ENCODE measurements at places on chromosomes 1 and 21.
A peak's percentile ranks its signal among the peaks of the same experiment; 100 is the strongest.

GRCh38 chr1:156021093-156021428, 310 bp upstream of the SSR2 start:
- no peak for DNase-seq

- no peak for DNase-seq
Measured at GRCh38 chr1:121471523-121471922, 286.7 kb downstream of the SRGAP2C start.

- DNase-seq: no peak
Measured at GRCh38 chr1:87478231-87478630, 149.6 kb downstream of the LMO4 start.

- peak; percentile 65 for DNase-seq
Measured at GRCh38 chr1:117664314-117664713, 58.5 kb downstream of the TENT5C start.

DNA sequence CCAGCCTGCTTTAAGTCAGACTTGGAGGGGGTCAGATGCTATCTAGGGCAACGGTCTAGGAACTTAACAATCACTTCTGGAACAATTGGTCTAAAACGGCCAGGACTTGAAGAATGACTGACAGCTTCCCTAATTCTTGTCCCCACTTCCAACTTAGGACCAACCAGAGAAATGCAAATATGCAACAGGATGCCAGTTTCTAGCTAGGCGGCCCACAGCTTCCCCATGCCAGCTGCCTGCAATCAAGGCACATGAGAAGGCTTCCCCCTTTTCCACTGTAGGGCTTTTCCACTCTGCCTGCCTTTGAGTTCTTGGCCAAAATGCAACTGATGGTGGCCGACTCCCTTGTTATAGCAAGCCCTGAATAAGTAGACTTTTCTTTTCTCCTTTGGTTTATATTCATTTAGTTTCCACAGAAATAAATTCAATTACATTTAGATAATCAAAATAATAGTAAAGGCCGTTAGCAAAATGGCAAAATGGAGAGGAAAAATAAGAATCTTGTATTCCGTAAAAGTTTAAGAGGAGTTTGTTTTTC, 80.9 kb downstream of the BACH1 start:
- DNase-seq: no peak

DNA sequence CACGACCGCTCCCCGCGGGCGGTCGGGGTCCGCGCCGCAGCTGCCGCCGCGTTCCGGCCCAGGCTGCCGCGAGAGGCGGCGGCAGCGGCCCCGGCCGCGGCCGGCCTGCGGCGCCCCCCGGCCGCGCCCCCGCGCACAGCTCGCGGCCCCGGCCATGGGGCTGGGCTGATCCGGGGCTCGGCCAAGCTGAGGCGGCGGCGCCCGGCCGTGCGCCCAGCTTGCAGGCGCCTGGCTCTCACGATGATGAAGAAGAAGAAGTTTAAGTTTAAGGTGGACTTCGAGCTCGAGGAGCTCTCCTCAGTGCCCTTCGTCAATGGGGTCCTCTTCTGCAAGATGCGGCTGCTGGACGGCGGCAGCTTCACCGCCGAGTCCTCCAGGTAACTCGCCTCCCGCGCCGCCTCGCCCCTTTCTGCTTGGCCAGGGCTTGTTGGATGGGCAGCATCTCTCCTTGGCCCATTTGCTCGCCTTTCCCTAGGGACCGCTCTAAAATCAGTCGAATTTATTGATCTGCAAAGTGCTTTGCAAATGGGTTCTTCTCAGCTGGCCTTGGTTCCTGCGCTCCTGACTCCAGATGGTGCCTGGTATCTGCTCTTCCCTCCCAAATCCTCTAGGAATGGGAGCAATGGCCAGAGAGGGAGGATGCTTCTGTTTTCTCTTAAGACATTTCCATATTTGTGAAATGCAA, 431 bp downstream of the EEIG2 start:
- peak; percentile 16 for DNase-seq

GRCh38 chr1:28971980-28972771, 57.8 kb downstream of the EPB41 start:
- peak; percentile 28 for DNase-seq

- DNase-seq: peak; percentile 41
Measured at GRCh38 chr1:197144570-197145325, 1.7 kb downstream of the ASPM start.

- DNase-seq: no peak
Measured at GRCh38 chr1:240174734-240175133, 83.1 kb downstream of the FMN2 start.

DNA sequence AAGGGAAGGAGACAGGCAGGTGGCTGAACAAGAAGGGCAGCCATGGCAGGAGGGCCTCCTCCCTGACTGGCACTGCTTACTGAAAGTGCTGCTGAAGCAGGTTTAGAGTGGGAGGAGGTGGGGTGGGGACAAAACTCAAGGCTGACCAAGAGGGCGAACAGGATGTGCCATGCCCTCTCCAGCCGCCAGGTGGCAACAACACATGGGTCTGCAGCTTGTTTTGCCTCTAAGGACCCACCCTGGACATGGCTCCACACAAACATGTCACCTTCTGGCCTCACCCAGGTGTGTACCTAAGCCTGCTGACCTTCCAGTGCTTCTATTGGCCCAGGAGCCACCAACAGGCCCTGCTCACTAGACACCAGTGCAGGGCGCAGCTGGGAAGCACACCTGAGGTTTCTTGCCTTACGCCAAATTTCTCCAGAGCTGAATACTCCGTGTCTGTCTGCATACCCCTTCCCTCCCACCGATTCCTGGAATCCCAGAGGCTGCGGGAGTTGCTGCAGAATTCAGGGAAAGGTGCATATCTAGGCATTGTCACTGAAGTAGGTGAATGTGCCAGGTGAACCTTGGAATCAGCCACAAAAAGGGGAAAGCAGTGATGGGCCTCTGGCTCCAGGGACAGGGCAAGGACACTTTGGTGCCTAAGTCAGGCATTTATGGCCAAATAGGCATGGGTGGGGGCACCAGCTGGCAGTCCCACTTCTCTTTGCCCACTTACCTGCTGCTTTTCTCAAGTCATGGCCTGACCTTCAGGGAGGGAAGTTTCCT, 5.3 kb downstream of the PSRC1 start:
- DNase-seq: peak; percentile 82

Data from activated CD4-positive, alpha-beta T cell treated with anti-CD3 and anti-CD28 coated beads for 48 hours (primary cell).